CD14-positive monocyte (primary cell): ENCODE measurements at places on chromosomes 2 and 18.

GRCh38 chr2:170298861-170299429 lies 121.0 kb downstream of the MYO3B start:
- no peaks in the 10 kb centered on the region for H3K36me3 ChIP-seq
- H3K27me3 ChIP-seq, result peaks cover 2% of the 10 kb centered on the region
- no peaks in the 10 kb centered on the region for H3K4me1 ChIP-seq
- no peak overlapping the region for H3K27ac ChIP-seq
- DNase-seq, result no peak

- no peaks in the 10 kb centered on the region for H3K36me3 ChIP-seq
- no peak overlapping the region for H3K4me3 ChIP-seq
- DNase-seq, result no peak
Measured at GRCh38 chr2:200408428-200409316, 101.2 kb downstream of the KCTD18 start.

GRCh38 chr2:179952658-179953057 lies 54.4 kb downstream of the CWC22 start:
- no peak overlapping the region for H3K4me3 ChIP-seq
- peaks cover 67% of the 10 kb centered on the region for H3K36me3 ChIP-seq
- no peaks in the 10 kb centered on the region for H3K4me1 ChIP-seq
- H3K27ac ChIP-seq, result no peak overlapping the region
- DNase-seq, result no peak

GRCh38 chr2:80926168-80926567 lies 621.6 kb upstream of the LRRTM1 start:
- H3K4me1 ChIP-seq, result no peaks in the 10 kb centered on the region
- no peak overlapping the region for H3K27ac ChIP-seq
- H3K27me3 ChIP-seq, result no peaks in the 10 kb centered on the region
- no peak for DNase-seq

DNA sequence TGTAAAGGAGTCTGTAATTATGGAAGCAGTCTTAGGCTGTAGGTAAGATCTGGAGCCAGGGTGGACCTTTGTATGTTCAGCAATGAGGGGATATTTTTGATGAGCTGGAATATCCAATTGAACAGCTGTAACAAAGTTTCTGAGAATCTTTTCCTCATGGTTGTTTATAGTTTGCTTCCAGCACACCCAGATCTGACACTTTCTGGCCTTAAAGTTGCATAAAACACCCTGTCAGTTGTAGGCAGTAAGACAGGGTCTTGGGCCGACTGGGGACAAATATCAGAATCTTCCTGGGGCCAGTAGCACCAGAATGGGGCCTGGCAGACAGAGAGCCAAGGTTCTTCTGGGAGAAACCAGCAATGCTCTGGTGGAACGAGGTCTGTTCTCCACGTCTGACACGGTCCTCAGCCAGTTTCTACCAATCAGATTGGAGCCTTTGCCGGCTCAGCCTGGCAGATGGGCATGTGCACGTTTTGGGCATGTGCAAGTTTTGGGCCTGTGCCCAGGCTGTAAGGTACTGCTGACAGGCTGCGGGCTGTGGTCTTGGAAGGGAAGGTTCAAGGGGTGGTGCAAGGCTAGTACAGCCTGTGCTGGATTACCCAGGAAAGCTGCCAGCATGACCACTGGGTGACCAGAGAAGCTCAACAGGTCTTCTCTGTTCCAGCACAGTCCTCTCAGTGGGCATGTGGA lies 89.8 kb downstream of the PRKCE start:
- no peak overlapping the region for H3K27ac ChIP-seq
- H3K27me3 ChIP-seq, result no peaks in the 10 kb centered on the region
- H3K4me3 ChIP-seq, result no peak overlapping the region
- H3K36me3 ChIP-seq, result no peaks in the 10 kb centered on the region

DNA sequence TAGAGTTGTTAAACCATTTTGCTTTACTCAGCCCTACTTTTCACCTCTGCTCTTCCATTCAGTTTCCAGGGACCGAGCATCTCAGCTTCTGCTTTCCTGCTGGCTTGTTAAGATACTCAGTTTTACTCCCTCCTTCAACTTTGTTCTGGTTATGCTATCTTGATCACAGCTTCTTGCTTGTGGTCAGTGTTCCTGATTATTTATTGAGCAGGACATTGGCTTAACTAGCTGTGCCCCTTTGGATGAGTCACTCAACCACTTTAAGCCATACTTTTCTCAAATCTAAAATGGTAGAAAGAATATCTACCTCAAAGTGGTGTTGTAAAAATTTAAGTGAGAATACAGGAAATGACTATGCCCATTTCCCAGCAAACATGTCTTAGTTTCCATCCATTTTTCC lies 124.0 kb downstream of the KYNU start:
- H3K36me3 ChIP-seq, result peaks cover 78% of the 10 kb centered on the region
- H3K4me3 ChIP-seq, result no peak overlapping the region
- DNase-seq, result no peak
- H3K27me3 ChIP-seq, result no peaks in the 10 kb centered on the region
- no peaks in the 10 kb centered on the region for H3K4me1 ChIP-seq

DNA sequence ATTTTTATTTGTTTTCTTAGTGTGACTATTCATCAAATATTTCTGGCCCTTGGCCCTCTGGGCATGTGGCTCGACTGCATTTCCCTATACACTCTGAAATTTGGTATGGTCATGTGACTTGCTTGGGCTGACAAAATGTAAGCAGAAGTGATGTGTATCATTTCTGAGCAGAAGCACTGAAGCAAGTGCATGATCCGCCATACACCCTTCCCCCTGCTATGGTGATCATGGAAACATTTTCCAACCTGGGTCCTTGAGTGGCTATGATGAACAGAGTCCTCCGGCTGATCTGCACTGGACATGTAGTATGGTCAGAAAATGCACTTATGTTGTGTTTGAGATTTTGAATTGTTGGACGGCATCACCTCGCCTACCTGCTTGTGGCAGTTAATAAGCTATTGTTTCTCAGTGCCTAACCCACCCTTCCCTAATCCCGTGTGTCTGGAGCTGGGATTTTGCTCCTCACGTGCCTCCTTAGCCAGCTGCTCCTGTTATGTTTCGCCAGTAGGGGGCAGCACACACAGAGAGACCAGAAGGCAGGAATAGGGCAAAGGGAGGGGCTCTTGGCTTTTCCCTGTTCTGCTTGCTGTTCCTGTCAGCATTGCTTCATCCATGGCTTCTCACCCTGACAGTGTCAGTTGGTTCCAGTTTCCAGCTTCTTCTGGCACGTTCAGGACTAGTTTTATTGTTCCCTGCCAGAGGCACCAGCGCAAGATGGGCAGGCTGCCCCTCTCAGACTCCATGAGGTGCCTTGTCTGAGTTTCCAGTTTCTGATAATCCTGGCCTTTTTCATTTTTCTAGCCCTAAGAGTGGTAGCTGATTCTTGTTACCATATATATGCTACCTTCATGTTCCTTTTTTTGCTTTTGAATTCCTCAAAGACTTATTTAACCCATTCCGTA lies 207.4 kb downstream of the ARL6IP6 start:
- H3K4me3 ChIP-seq, result no peak overlapping the region
- no peaks in the 10 kb centered on the region for H3K4me1 ChIP-seq
- H3K36me3 ChIP-seq, result no peaks in the 10 kb centered on the region

DNA sequence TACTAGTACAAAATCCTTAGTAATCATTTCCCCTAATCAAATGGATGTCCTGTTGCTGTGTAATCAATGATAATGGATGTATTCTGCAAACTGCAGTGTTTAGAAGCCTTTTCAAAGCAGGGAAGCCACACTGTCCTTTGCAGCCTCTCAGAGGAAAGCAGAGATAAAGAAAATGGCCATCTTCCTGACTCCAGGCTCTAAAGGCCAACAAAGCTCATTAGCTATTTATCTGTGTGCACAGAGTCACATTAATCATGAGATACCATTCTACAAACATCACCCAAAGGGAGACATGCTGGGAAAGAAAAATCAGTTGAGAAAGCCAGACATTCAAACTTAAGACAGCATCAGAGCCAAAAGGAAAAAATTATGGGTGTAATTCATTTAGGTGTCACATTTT lies 165.0 kb downstream of the RAD51AP2 start:
- H3K27ac ChIP-seq, result no peak overlapping the region
- no peak for DNase-seq
- no peak overlapping the region for H3K4me3 ChIP-seq
- H3K27me3 ChIP-seq, result no peaks in the 10 kb centered on the region

DNA sequence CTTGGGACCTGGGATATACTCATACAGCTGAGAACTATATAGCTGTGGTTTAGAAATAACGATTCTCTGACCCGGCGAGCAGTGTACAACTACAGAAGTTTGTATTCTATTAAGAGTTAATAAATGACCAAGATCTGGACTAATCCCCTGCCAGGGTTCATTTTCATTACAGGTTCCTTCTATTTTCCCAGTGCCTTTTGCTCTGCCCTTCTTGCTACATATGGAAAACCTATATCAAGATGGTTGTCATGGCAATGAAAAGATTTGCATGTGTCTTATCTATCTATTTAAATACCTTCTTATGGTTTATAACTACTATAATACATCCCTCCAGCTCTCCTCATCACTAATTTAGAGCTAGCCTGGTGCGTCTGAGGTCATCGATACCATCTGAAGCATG lies 965.2 kb downstream of the BCL11A start:
- H3K27me3 ChIP-seq, result no peaks in the 10 kb centered on the region
- H3K4me1 ChIP-seq, result no peaks in the 10 kb centered on the region
- no peak for DNase-seq

- H3K36me3 ChIP-seq, result no peaks in the 10 kb centered on the region
- H3K27ac ChIP-seq, result no peak overlapping the region
- no peaks in the 10 kb centered on the region for H3K27me3 ChIP-seq
- no peak for DNase-seq
- H3K4me3 ChIP-seq, result no peak overlapping the region
- no peaks in the 10 kb centered on the region for H3K4me1 ChIP-seq
Measured at GRCh38 chr2:232113821-232114220, 152.3 kb downstream of the DIS3L2 start.

GRCh38 chr2:28453396-28453795 lies 42.5 kb upstream of the PLB1 start:
- no peak overlapping the region for H3K4me3 ChIP-seq
- no peaks in the 10 kb centered on the region for H3K27me3 ChIP-seq
- peaks cover 32% of the 10 kb centered on the region for H3K4me1 ChIP-seq
- H3K27ac ChIP-seq, result no peak overlapping the region
- DNase-seq, result no peak
- no peaks in the 10 kb centered on the region for H3K36me3 ChIP-seq

DNA sequence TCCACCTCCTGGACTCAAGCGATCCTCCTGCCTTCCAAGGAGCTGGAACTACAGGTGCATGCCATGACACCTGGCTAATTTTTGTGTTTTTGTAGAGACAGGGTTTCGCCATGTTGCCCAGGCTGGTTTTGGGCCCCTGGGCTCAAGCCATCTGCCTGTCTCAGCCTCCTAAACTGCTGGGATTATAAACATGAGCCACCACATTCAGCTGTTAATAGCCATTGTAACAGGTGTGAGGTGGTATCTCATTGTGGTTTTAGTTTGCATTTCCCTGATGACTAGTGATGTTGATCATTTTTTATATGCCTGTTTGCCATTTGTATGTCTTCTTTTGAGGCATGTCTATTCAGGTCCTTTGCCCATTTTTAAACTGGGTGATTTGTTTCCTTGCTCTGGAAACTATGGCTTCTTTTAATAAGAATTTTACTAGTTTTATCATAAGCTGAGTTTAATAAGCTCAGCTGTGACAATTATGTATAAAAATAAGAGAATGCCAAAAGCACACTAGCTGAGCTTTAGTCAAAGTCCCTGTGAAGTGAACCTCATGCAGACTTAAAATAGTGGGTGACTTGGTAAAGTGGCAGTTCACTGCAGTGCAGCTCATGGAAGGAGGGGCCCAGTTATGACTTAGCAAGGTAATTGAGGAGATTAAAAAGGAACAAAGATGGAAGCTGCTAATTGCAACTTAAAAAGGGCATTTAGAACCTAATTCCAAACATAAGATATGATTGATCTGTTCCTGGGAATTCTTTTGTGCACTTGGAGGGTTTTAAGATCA lies 465.1 kb downstream of the TGIF1 start:
- H3K4me3 ChIP-seq, result no peak overlapping the region
- H3K27ac ChIP-seq, result no peak overlapping the region
- no peak for DNase-seq
- H3K4me1 ChIP-seq, result no peaks in the 10 kb centered on the region

DNA sequence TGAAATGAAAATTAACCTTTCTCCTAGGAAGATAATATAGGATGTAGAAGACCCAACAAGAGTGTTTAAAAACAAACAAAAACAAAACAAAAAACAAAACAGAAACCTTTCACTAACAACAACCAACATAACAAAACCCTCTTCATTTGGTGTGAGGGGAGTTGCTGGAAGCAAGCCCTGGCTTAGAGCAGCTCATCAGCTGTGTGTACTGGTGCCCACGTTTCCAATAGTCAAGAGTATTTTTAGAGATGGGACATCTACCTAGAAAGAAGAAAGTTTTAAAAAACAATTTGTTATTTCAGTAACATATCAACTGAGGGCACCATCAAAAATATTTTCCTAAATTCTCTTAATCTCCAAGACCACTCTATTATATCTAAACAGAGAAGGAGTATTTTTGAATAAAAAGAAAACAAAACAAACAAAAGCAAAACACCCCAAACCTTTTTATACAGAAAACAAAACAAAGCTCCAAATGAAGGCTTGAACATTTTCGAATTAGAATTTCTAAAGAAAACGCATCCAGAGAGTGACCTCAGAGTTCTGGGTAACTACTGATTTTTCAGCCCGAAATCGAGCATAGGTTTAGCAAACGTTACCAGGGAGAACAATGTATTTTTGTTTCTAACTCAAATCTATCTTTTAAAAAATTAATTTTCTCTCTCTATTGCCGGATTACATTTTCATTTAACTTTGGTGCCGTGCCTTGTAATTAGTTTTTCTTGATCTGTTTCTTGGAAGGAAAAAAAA lies 134.6 kb downstream of the INSIG2 start:
- DNase-seq, result no peak
- no peak overlapping the region for H3K4me3 ChIP-seq
- no peaks in the 10 kb centered on the region for H3K36me3 ChIP-seq
- H3K27ac ChIP-seq, result no peak overlapping the region

- no peak for DNase-seq
- no peaks in the 10 kb centered on the region for H3K36me3 ChIP-seq
- H3K4me3 ChIP-seq, result no peak overlapping the region
- no peaks in the 10 kb centered on the region for H3K27me3 ChIP-seq
- H3K27ac ChIP-seq, result no peak overlapping the region
- no peaks in the 10 kb centered on the region for H3K4me1 ChIP-seq
Measured at GRCh38 chr2:169136885-169137534, 67.6 kb downstream of the DHRS9 start.
